ENCODE measurements at places on chromosomes 1 and 21.

- DNase-seq = no peak
Measured at GRCh38 chr1:29706936-29707335, 470.6 kb downstream of the PTPRU start.

- DNase-seq = no peak
Measured at GRCh38 chr1:66852870-66853269, 51.8 kb upstream of the INSL5 start.

DNA sequence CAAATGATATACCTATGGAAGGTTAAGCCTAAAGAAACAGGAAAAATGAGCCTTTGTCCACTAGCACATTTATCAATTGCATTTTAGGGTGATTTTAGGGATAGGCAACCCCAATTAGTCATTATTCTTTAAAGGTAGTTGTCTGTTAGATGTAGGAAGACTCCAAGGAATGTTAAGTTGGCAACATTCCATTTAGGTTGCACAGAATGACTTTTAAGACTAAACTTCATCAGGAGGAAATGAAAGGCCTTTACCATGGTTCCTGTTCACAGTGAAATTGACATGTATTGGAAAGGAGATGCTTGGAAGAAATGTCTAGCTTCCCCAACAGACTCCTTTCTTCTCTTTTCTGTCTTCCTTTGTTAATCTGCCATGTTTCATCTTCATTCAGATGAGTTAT, 1.6 kb upstream of the APOBEC4 start:
- DNase-seq = no peak

GRCh38 chr1:162612606-162613400, 19.5 kb upstream of the DDR2 start:
- peak; percentile 27 for DNase-seq

DNA sequence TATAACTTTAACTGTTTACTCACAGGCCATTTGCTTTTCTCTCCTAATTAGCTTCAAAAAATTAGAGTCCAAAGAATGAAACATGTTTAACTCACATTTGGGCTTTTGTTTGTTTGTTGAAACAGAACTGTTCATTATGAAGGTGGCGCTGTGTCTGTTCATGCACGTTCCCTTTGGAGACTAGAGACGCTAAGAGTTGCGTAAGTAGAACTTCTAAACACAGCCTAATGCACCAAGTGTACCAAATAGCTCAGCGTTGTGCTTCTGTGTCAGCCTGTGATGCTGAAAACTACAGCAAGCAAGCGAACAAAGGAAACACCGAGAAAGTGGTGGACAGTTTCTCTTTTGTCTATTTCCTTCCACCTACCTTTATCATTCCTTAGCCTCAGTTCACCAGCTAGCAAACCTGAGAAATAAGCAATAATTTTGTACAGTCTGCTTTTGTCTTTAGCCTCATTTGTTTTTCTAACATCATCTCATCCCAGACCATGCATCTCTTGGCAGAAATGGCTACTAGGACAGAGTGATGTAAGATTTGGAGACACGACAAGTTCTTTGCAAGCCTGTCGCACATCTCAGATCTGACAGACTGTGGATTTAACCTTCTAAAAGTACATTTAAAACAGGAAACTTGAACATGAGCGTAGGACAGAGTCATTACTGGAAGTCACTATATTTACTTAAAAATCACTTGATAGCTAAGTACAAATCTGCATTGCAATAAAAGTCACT, 375.1 kb downstream of the RYR2 start:
- DNase-seq = peak; percentile 62

DNA sequence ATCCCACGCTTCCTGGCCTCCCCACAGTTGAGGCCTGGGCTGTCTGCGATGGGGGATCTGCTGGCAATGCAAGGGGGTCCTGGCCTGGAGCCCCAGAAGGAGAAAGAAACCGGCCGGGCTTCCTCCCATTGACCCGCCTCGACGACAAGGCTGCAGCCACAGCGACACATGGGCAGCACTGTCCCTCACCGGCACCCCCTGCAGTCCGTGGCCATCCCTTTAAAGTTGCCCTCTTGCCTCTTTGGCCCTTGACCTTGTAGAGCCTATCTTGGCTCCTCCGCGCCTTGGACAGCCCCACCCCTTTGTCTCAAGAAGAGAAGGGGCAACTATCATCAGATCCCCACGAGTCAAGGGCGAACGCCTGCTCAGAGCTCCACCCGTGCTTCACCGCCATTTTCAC, 106.0 kb downstream of the CASZ1 start:
- DNase-seq = no peak

DNA sequence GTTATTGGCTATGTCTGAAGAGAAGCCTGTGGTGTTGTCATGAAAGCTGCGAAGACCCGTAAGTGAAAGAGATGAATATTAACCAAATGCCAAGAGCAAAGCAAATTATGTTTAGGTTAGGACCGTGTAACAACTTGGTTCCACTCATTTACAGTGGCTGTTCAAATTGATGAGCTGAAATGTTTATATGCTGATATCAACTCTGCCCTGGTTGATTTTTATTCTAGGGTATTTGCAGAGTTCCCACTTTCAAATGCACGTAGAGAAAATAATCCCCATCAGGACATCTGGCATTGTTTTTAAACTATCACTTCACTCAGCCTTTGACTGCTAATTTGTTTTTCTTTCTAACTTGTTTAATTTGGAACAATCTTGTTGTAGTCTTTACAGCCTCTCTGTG, 581.6 kb upstream of the ADAMTS5 start:
- no peak for DNase-seq

DNA sequence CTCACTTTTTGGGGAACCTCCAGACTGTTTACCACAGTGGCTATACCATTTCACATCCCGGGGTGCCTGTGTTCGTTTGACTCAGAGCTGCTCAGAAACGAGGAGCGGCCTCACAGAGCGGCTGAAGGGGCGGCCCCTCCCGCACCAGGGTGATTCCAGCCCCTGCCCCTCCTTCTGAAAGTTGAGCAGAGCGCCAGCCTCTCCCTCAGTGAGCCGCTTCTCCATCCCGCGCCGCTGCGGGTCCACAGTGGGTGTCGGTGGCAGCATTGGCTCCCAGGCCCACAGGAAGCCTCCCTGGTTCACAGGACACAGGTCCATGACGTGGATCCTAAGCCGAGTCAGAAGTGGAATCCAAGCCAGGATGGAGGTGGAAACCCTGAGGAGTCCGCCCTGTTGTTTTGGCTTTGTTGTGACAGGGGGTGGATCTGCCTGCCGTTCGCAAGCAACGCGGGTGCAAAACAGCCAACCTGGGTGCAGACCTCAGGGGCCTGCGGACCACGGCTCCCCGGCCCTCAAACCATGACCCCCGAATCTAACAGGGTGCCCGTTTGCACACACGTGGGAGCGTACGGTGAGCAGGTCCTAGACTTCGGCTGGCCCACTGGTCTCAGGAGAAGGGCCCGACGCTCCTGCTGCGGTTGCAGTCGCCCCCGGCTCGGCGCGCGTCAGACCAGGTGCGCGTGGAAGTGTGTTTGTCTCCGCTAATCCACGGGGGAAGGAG, 186.8 kb upstream of the ARHGEF16 start:
- no peak for DNase-seq

- no peak for DNase-seq
Measured at GRCh38 chr21:39863111-39863510, 4.1 kb upstream of the PCP4 start.

DNA sequence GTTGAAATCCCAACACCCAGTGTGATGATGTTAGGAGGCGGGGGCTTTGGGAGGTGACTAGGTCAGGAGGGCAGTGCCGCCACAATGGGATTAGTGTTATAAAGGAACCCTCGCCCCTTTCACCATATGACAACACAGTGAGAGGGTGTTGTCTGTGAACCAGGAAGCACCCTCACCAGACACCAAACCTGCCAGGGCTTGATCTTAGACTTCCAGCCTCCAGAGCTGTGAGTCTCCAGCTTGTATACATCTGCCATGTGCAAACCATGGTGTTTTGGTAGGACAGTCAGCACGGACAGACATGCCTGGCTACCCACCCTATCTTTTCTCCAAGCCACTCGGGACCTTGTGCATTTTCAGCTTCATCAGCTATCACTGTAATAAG, 4.0 kb downstream of the TRIM11 start:
- no peak for DNase-seq

- no peak for DNase-seq
Measured at GRCh38 chr1:7922301-7922700, 18.3 kb downstream of the TNFRSF9 start.

DNA sequence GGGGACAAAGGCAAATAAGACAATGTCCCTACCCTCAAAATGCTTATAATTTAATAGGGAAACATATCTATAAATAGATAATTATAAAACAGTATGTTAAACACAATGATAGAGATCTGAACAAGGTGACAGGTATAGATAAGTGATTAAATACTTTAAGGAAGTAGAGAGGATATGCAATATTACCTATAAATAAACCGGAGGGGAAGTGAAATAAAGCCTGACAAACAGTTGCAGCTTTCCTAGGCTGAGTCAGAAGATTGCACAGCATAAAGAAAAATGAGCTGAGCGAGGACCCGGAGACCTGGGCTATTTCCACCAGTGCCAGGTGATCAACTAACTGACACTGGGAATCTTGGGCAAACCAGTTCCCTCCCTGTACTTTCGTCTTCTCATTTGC, 11.5 kb upstream of the PSRC1 start:
- DNase-seq = no peak
